Fibroblast of lung (primary cell): ENCODE measurements at places on chromosomes 3 and 15. TPM values are rescaled to one million over a fixed set of nuclear protein-coding genes. Genes with fewer than 3 reads are reported as not detected.

- H3K4me3 ChIP-seq, result no peak overlapping the region
- DNase-seq, result peak; percentile 81
- peaks cover 19% of the 10 kb centered on the region for H3K4me1 ChIP-seq
- peak overlapping the region; percentile 95 for H3K27ac ChIP-seq
- no peaks in the 10 kb centered on the region for H3K27me3 ChIP-seq
Observed at GRCh38 chr3:11567516-11568467, 75.9 kb downstream of the VGLL4 start.

- H3K27me3 ChIP-seq, result no peaks in the 10 kb centered on the region
- H3K36me3 ChIP-seq, result no peaks in the 10 kb centered on the region
- DNase-seq, result no peak
- no peak overlapping the region for H3K4me3 ChIP-seq
- no peak overlapping the region for H3K27ac ChIP-seq
Observed at GRCh38 chr15:71152542-71152941, 37.3 kb downstream of the THSD4 start.

- DNase-seq, result no peak
- no peaks in the 10 kb centered on the region for H3K27me3 ChIP-seq
- no peak overlapping the region for H3K27ac ChIP-seq
- H3K4me3 ChIP-seq, result no peak overlapping the region
- peaks cover 9% of the 10 kb centered on the region for H3K36me3 ChIP-seq
Observed at GRCh38 chr15:74844319-74845207, 1.6 kb upstream of the ULK3 start.

GRCh38 chr3:184604615-184605290 lies 43.2 kb downstream of the EPHB3 start:
- H3K4me1 ChIP-seq, result no peaks in the 10 kb centered on the region
- DNase-seq, result no peak
- no peaks in the 10 kb centered on the region for H3K36me3 ChIP-seq
- no peak overlapping the region for H3K27ac ChIP-seq

DNA sequence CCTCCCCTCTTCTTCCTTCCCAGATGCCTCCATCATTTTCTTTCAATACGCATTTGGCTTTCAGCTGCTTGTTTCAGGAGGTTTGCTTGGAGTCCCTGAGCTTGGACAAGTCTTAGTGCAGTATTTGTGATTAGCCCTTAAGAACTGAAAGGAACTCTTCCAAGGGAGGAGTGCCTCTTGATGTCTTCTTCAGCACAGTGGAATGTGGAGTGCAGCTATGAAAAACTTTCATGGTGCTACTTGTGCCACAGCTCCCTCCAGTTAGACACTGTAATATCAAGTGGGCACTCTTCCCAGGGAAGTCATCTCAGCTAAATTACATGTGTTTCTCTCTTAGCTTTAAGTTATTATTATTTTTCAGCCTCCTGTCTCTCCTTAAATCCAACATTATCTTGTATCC lies 173.1 kb downstream of the NECTIN3 start:
- no peaks in the 10 kb centered on the region for H3K36me3 ChIP-seq
- peak; percentile 30 for DNase-seq
- H3K4me1 ChIP-seq, result no peaks in the 10 kb centered on the region
- no peaks in the 10 kb centered on the region for H3K27me3 ChIP-seq
- no peak overlapping the region for H3K4me3 ChIP-seq

GRCh38 chr3:183181606-183182005 lies 19.1 kb upstream of the LAMP3 start:
- H3K4me3 ChIP-seq, result no peak overlapping the region
- DNase-seq, result no peak
- no peak overlapping the region for H3K27ac ChIP-seq
- peaks cover 2% of the 10 kb centered on the region for H3K4me1 ChIP-seq

- no peaks in the 10 kb centered on the region for H3K27me3 ChIP-seq
- H3K27ac ChIP-seq, result no peak overlapping the region
- DNase-seq, result peak; percentile 70
- H3K4me1 ChIP-seq, result peaks cover 6% of the 10 kb centered on the region
- H3K4me3 ChIP-seq, result no peak overlapping the region
Observed at GRCh38 chr15:85583923-85584390, 203.6 kb downstream of the AKAP13 start.

DNA sequence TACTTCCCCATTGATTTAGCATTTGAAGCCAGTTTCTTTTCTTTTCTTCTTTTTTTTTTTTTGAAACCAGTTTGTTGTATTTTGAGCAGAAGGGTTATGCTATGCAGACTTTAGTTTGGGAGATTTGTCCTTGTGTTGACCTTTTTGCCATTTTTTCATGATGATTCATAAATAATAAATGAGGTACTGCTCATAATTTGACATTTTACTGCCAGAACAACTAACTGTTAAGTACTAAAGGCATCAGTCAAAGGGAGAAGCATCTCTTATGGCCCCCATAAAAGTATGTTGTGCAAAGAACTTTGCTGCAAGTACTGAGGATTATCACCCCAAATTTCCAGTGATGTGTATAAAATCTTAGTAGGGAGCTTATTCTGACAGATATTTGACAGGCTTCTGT lies 1.7 kb upstream of the GPR87 start:
- peaks cover 18% of the 10 kb centered on the region for H3K4me1 ChIP-seq
- H3K4me3 ChIP-seq, result no peak overlapping the region
- no peaks in the 10 kb centered on the region for H3K27me3 ChIP-seq
- peak; percentile 83 for DNase-seq

GRCh38 chr3:127743351-127744252 lies 70.8 kb downstream of the ABTB1 start:
- no peak overlapping the region for H3K27ac ChIP-seq
- H3K36me3 ChIP-seq, result peaks cover 2% of the 10 kb centered on the region

- peaks cover 10% of the 10 kb centered on the region for H3K27me3 ChIP-seq
- no peaks in the 10 kb centered on the region for H3K4me1 ChIP-seq
- H3K27ac ChIP-seq, result no peak overlapping the region
- H3K36me3 ChIP-seq, result no peaks in the 10 kb centered on the region
Observed at GRCh38 chr15:74829991-74830390, 3.6 kb downstream of the CPLX3 start.

DNA sequence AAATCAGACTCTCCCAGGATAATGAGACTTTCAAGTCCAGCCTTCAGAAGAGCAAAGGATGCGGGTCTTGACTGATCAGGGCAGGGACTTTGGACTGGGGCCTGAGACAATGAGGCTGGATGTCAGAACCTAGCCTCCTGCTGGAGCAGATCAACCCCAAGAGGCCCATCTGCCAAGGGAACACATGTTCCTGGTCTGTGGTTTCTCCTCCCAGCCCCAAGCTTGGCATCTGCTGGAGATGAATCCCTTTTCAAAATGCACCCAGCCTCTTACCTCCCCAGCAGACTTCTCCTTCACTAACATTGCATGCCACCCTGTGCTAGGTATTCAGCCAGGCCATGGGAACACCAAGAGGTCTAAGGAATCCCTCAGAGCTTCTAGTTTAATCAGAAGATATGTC lies 43.7 kb upstream of the MFGE8 start:
- H3K4me1 ChIP-seq, result peaks cover 2% of the 10 kb centered on the region
- no peak overlapping the region for H3K27ac ChIP-seq
- H3K27me3 ChIP-seq, result no peaks in the 10 kb centered on the region
- H3K4me3 ChIP-seq, result no peak overlapping the region
- H3K36me3 ChIP-seq, result no peaks in the 10 kb centered on the region

DNA sequence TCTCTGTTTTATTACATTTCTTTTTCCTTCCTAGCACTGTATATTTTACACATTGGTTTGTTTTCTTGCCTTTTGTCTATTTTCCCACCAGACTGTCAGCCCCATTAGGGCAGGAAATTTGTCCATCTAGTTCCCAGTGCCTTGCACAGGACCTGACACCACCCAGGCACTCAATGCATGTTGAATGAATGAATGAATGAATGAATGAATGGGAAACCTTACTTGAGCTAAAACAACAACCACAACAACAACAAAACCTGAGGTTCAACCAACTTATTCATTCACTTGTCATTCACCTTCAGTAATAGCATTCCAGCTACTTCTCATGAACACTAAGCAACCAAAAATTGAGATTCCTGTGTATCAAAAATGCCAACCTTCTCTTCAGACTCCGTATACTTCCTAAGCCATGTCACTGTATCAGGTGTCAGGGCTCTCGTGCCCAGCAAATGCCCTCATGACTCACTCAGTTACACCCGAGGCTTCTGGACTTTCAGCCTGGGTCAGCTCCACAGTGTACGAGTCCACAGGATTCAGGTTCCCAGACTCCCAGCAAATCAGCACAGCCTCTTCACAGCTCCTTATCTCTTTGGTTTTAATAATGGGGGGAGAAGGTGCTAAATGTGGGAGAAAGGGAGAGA lies 37.3 kb downstream of the FSD2 start:
- no peak overlapping the region for H3K27ac ChIP-seq
- no peak overlapping the region for H3K4me3 ChIP-seq
- peak; percentile 12 for DNase-seq
- H3K4me1 ChIP-seq, result no peaks in the 10 kb centered on the region
- no peaks in the 10 kb centered on the region for H3K27me3 ChIP-seq
- no peaks in the 10 kb centered on the region for H3K36me3 ChIP-seq

GRCh38 chr3:67414740-67415139 lies 239.7 kb downstream of the SUCLG2 start:
- no peak overlapping the region for H3K4me3 ChIP-seq
- peaks cover 6% of the 10 kb centered on the region for H3K4me1 ChIP-seq
- no peak overlapping the region for H3K27ac ChIP-seq

- H3K4me3 ChIP-seq, result no peak overlapping the region
- no peaks in the 10 kb centered on the region for H3K27me3 ChIP-seq
- H3K4me1 ChIP-seq, result peaks cover 9% of the 10 kb centered on the region
- DNase-seq, result no peak
- H3K27ac ChIP-seq, result no peak overlapping the region
Observed at GRCh38 chr3:106731230-106731629, 646.0 kb upstream of the CCDC54 start.

DNA sequence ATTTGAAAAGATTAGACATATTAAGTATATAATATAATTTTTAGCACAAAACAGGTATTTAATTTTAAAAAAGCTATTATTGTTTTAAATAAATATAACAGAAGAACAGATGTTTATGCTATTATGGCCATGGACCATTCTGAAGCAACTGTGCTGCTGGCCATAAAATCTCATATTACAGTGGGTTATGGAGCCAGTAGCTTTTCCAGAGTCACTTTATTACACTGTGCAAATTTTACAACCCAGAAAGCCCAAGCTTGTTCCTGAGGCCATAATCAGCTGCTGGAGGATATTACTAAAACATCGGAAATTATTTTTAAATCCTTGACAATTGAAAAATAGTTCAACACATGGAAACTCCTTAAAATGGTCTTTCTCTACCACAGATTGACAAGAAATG lies 557.3 kb upstream of the KCNMB2 start:
- H3K4me3 ChIP-seq, result no peak overlapping the region
- peaks cover 4% of the 10 kb centered on the region for H3K4me1 ChIP-seq
- no peaks in the 10 kb centered on the region for H3K36me3 ChIP-seq
- DNase-seq, result peak; percentile 38
- H3K27me3 ChIP-seq, result no peaks in the 10 kb centered on the region

GRCh38 chr3:107542665-107543064 lies 19.9 kb downstream of the BBX start:
- no peaks in the 10 kb centered on the region for H3K4me1 ChIP-seq
- H3K27me3 ChIP-seq, result no peaks in the 10 kb centered on the region
- H3K4me3 ChIP-seq, result no peak overlapping the region
- DNase-seq, result no peak
- no peak overlapping the region for H3K27ac ChIP-seq

GRCh38 chr15:45199136-45199810 lies 11.5 kb upstream of the SHF start:
- H3K27me3 ChIP-seq, result no peaks in the 10 kb centered on the region
- peaks cover 6% of the 10 kb centered on the region for H3K4me1 ChIP-seq
- peak overlapping the region; percentile 66 for H3K4me3 ChIP-seq
- H3K36me3 ChIP-seq, result no peaks in the 10 kb centered on the region

GRCh38 chr3:135267487-135267886 lies 472.4 kb downstream of the EPHB1 start:
- no peak for DNase-seq
- H3K4me3 ChIP-seq, result no peak overlapping the region
- H3K27me3 ChIP-seq, result no peaks in the 10 kb centered on the region
- H3K36me3 ChIP-seq, result no peaks in the 10 kb centered on the region

- no peaks in the 10 kb centered on the region for H3K27me3 ChIP-seq
- no peak overlapping the region for H3K27ac ChIP-seq
- DNase-seq, result no peak
- no peak overlapping the region for H3K4me3 ChIP-seq
- no peaks in the 10 kb centered on the region for H3K4me1 ChIP-seq
Observed at GRCh38 chr15:34804113-34804512, 8.8 kb upstream of the ACTC1 start.

- DNase-seq, result no peak
- H3K27me3 ChIP-seq, result no peaks in the 10 kb centered on the region
- H3K36me3 ChIP-seq, result no peaks in the 10 kb centered on the region
- no peaks in the 10 kb centered on the region for H3K4me1 ChIP-seq
- no peak overlapping the region for H3K27ac ChIP-seq
- H3K4me3 ChIP-seq, result no peak overlapping the region
Observed at GRCh38 chr3:9638155-9638554, 11.2 kb upstream of the MTMR14 start.

GRCh38 chr3:14324224-14324944 lies 78.0 kb upstream of the SLC6A6 start:
- DNase-seq, result no peak
- no peaks in the 10 kb centered on the region for H3K4me1 ChIP-seq
- no peaks in the 10 kb centered on the region for H3K36me3 ChIP-seq
- H3K27ac ChIP-seq, result no peak overlapping the region
- no peak overlapping the region for H3K4me3 ChIP-seq

DNA sequence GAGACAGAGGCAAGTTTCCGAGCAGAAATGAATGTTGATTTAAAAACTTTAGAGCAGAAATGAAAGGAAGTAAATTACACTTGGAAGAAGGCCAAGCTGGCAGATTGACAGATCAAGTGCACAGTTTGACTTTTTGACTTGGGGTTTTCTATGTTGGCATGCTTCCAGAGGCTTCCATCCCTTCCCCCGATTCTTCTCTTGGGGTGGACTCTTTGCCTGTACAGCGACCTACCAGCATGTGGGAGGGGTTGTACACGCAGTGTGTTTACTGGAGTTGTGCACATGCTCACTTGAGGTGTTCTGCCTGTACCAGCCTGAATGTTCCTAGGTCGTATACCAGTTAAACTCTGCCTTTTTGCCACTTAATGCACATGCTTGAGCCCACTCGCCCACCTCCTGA lies 701.5 kb upstream of the GBE1 start:
- H3K4me3 ChIP-seq, result no peak overlapping the region
- H3K4me1 ChIP-seq, result no peaks in the 10 kb centered on the region
- no peak overlapping the region for H3K27ac ChIP-seq
- no peak for DNase-seq

DNA sequence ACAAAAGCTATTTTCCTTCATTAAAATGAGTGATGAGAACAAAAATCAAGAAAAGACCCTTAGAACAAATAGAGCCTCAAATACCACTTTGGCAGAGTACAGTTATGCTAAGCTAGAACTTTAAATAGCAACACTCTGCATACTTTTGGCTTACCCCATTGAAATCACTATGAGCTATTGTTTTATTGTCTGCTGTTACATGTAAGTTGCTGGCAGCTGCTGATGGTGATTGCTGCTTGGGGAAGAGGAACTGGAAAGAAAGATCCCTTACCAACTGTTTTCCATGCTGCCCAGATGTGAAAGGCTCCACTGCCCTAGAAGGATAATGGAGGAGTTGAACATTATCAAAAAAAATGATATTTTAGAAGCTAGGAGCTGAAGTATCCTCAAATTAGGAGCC lies 135.4 kb downstream of the SYNPR start:
- DNase-seq, result peak; percentile 13
- H3K27me3 ChIP-seq, result no peaks in the 10 kb centered on the region
- H3K4me3 ChIP-seq, result no peak overlapping the region
- H3K27ac ChIP-seq, result no peak overlapping the region
- no peaks in the 10 kb centered on the region for H3K4me1 ChIP-seq
- no peaks in the 10 kb centered on the region for H3K36me3 ChIP-seq

POLR2H gene
- polyA plus RNA-seq, result 100 and 124 TPM in 2 replicates

KLF15 gene
- 0.15 and 1.0 TPM in 2 replicates for polyA plus RNA-seq

EHD4 gene
- polyA plus RNA-seq, result 19.3 and 37.0 TPM in 2 replicates

SH3GL3 gene
- 0.05 and 0.10 TPM in 2 replicates for polyA plus RNA-seq

WDR49 gene
- not detected in 2 replicates for polyA plus RNA-seq

TFRC gene
- polyA plus RNA-seq, result 99.8 and 118 TPM in 2 replicates

LTF gene
- not detected in 2 replicates for polyA plus RNA-seq

TRIM42 gene
- not detected in 2 replicates for polyA plus RNA-seq

C3orf80 gene
- polyA plus RNA-seq, result 0.02 and 0.08 TPM in 2 replicates

LRRN1 gene
- polyA plus RNA-seq, result 0.02 and 3.9 TPM in 2 replicates
